Activated CD4-positive, alpha-beta T cell treated with anti-CD3 and anti-CD28 coated beads, Interleukin-2, amount 10 ng/mL, durations not matched to agents 24 days and 14 days (primary cell): ENCODE measurements at places on chromosomes 2 and 18. TPM values are rescaled to one million over a fixed set of nuclear protein-coding genes. Genes with fewer than 3 reads are reported as not detected.

Gene GCG
- total RNA-seq, result not detected in 2 replicates

Gene ASB18
- not detected in 2 replicates for total RNA-seq

GRCh38 chr2:112181571-112182290, 43.5 kb downstream of the FBLN7 start:
- peak overlapping the region; percentile 93 for H3K27ac ChIP-seq
- DNase-seq, result peak; percentile 89
- H3K4me1 ChIP-seq, result peaks cover 45% of the 10 kb centered on the region

- DNase-seq, result peak; percentile 83
- H3K4me1 ChIP-seq, result peaks cover 2% of the 10 kb centered on the region
- peaks cover 21% of the 10 kb centered on the region for H3K27me3 ChIP-seq
- H3K36me3 ChIP-seq, result no peaks in the 10 kb centered on the region
- no peak overlapping the region for H3K27ac ChIP-seq
Measured at GRCh38 chr2:70340761-70341476, 39.1 kb upstream of the FAM136A start.

Gene UGT1A10
- not detected in 2 replicates for total RNA-seq

GRCh38 chr2:45241061-45241561, 231.9 kb upstream of the SIX2 start:
- DNase-seq, result no peak
- H3K4me3 ChIP-seq, result no peak overlapping the region
- no peak overlapping the region for H3K27ac ChIP-seq
- H3K27me3 ChIP-seq, result peaks cover 17% of the 10 kb centered on the region

DNA sequence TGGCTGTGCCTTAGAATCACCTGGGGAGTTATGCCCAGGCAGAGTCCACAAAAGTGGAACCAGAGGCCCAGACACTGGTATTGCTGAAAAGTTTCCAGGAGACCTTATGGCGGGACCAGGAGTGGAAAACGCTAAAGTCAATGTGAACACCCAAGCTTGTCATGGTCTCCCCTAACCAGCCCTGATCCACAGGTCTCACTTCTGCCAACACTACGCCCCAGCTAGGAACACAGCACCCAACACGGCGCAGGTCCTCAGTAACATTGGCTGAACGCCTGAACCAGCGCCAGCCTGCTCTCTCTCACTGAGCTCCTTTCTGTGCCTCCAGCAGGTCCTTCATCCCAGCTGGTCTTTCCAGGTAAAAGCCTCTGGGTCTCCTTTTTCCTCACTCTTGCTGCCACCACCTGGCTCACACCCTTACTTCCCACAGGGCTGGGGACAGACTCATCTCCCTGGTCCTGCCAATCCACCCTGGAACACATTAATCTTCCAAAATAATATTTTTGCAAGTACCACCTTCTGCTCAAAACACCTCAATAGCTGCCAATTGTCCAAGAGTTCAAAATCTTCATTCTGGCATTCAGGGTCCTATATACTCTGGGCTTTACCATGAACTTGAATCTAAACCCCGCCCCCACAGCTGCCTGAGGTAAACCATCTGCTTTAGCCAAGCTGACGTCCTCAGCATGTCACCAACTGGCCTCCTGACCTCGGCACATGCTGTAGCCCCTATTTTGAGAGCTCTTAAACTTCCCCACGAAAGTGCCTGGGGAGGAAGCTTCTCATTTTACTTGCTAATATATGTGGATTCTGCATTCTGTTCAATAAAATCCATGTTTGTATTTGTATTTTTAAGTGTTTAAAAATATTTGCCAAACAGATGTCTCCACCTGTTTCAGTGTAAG, 34.6 kb downstream of the ADCY3 start:
- H3K27me3 ChIP-seq, result no peaks in the 10 kb centered on the region
- peak overlapping the region; percentile 6 for H3K27ac ChIP-seq
- DNase-seq, result no peak

- H3K4me3 ChIP-seq, result no peak overlapping the region
- no peak overlapping the region for H3K27ac ChIP-seq
- H3K4me1 ChIP-seq, result peaks cover 6% of the 10 kb centered on the region
Measured at GRCh38 chr2:42622943-42623676, 54.7 kb downstream of the MTA3 start.

DNA sequence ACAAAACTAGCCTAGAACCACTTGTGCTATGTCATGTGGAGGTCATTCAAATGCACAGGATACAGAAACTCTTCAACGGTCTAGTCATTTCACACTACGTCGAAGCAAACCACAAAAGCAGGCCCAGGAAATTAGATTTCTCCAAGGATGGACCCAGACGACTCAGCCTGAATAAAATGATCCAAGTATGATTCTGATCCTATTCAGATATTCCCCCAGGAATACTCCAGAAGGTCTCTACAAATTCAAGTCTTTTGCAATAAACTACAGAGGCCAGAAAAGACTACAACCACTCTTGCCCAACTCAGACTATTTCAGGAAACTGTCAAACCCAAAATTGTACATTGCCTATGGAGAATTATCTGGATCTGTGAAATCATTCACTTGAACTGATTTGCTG, 422.5 kb downstream of the METTL4 start:
- H3K36me3 ChIP-seq, result no peaks in the 10 kb centered on the region
- H3K4me3 ChIP-seq, result no peak overlapping the region
- no peaks in the 10 kb centered on the region for H3K27me3 ChIP-seq
- no peaks in the 10 kb centered on the region for H3K4me1 ChIP-seq
